Suppressor macrophage treated with lipopolysaccharide for 1 hour (primary cell): ENCODE measurements at places on chromosomes 7 and 10.

- DNase-seq, result no peak
Measured at GRCh38 chr10:91759581-91759986, 38.6 kb upstream of the TNKS2 start.

- peak; percentile 68 for DNase-seq
Measured at GRCh38 chr7:47266131-47266706, 315.7 kb downstream of the TNS3 start.

DNA sequence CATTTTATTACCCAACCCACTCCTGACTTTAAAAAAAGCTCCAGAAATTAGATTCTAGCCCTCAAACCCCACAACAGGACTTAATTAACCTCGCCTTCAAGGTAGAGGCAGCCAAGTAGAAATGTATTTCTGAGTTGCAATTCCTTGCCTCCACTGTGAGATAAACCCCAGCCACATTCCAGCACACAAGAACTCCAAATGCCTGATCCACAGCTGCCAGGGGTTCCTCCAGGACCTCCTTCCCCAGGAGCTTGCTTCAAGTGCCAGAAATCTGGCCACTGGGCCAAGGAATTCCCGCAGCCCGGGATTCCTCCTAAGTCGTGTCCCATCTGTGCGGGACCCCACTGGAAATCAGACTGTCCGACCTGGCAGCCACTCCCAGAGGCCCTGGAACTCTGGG lies 25.9 kb upstream of the ARL4A start:
- no peak for DNase-seq

DNA sequence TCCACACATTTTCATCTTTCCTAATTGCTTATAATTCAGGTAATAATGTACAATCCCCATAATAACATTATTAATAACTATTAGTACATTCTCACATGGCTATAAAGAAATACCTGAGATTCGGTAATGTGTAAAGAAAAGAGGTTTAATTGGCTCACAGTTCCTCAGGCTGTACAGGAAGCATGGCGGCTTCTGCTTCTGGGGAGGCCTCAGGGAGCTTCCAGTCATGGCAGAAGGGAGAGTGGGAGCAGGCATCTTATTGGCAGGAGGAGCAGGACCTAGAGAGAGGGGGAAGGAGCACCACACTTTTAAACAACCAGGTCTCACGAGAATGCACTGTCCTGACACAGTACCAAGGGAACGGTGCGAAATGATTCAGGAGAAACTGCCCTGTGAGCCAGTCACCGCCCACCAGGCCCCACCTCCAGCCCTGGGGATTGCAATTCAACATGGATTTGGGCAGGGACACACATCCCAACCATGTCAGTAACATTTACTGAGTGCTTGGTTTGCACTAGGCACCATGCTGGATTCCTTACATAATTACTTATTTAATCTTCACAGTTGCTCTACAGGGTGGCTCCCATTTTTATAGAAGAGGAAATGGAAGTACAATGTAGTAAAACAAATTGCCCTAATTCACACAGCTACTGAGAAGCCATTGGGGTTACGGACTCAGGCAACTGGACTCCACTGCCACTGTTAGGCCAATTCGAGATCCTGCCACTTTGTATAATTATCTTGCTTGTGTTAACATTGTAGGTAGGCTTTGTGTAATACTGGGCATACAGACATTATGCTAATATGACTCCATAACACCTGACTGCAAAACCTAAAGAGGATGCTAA lies 8.7 kb upstream of the ESYT2 start:
- no peak for DNase-seq

- DNase-seq, result no peak
Measured at GRCh38 chr7:67438198-67438882, 441.7 kb downstream of the TYW1 start.

DNA sequence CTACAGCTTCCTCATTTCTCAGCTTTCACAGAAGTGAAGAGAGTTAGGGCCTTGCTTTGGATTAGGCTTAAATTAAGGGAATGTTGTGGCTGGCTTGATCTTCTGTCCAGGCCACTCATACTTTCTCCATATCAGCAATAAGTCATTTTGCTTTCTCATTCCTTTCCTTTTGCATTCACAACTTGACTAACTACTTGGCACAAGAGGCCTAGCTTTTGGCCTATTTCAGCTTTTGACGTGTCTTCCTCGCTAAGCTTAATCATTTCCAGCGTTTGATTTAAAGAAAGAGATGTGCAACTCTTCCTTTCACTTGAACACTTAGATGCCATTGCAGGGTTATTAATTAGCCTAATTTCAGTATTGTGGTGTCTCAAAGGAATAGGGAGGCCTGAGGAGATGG lies 712.0 kb downstream of the INHBA start:
- DNase-seq, result no peak

DNA sequence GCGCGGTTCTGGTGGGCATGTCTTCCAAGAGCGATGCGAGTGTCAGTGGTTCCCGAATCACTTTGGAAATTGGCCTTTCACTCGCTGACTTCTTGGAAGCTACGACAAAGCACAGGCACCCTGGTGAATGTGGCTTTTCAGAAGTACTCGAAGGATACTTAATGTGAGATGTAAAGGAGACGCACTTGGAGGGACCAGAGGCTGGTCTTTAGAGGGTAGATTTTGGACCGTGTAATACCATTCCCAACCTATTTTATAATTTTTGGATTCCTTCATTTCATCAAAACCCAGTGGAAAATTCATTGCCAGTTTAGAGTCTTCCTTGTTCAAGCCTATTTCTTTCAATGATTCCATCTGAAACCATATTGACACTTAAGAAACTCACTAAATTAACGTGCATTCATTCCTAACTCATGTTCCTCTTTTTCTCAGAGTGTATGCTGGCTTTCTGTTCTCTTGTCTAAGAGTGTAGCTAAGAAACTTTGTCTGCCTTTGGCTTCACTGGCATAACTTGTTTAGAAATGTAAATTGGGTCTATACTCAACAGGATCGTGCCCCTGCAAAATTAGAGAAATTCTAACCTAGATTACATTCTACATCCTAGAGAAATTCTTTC lies 645 bp upstream of the COPG2 start:
- DNase-seq, result peak; percentile 40

DNA sequence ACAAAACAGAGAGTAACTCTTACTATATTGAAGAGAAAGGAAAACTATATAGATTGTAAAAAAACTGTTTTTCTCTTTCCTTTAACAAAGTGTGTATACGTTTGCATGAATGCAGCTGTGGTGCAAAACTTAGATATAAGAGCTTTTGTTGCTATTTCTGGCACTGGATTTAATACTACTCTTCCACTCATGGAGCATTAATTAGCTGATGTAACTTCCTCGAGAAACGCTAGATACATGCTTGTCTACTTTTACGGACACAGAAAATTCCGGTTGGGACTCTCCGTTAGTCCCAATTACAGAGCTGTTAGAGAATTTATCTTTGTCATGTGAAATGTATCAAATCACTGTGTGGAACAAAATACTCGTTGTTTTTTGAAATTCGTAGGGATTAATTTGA lies 135.5 kb downstream of the ZNF22 start:
- DNase-seq, result no peak

DNA sequence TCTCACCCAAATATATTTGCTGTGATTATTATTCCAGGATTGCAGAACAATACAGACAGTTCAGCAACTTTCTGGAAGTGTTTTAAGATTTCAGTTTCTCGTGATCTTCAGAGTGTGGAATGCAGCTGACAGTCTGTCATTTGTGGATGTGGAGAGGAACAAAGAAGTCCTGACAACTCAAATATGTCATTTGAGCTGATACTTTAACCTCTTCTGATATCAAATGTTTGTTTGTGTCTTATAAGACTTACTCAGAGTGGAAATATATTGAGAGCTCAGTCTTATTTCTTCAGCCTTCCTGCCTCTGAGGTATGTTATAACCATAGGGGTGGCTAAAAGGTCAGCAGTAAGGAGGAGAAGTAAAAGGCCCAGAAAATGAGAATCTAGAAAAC lies 96.4 kb downstream of the OSBPL3 start:
- DNase-seq, result no peak

DNA sequence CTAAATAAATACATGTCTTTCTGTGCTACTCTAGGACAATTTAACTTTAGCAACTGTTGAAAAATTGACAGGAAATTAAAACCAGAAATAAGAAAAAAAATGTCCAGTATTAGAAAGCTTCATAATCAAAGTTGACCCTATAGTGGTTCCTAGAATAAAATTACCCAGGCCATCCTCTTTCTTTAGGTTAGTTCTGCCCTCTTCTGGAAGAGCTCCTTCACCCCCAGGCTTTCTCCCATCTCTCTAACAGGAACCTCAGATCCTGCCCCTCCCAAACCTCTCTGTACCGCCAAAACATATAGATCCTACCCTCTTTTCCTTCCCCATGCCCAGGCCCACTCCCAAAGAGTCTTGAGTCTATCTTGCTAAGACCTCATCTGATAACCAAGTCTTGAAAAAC lies 159.4 kb upstream of the CDK1 start:
- DNase-seq, result no peak

GRCh38 chr10:48653944-48654698 lies 30.6 kb upstream of the WDFY4 start:
- DNase-seq, result no peak

- no peak for DNase-seq
Measured at GRCh38 chr7:29843726-29844125, 37.4 kb downstream of the WIPF3 start.

DNA sequence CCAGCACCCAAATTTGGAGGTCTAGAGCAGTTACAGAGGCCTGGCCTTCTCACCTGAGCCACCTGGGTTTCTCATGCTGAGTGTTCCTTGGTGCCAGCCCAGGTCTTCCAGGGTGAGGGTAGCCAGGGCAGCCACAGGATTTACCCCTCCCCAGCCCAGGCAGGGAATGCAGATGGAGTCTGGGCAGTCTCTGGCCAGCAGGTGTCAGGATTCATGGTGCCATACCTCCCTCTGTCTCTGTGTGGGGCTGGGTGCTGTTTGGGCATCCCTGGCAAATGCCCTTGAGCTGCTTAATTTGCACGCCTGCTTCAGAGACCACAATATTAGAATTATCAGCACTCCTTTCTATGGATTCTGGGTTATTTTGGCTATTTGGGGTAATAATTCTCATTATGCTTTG lies 246.7 kb downstream of the GFRA1 start:
- no peak for DNase-seq

DNA sequence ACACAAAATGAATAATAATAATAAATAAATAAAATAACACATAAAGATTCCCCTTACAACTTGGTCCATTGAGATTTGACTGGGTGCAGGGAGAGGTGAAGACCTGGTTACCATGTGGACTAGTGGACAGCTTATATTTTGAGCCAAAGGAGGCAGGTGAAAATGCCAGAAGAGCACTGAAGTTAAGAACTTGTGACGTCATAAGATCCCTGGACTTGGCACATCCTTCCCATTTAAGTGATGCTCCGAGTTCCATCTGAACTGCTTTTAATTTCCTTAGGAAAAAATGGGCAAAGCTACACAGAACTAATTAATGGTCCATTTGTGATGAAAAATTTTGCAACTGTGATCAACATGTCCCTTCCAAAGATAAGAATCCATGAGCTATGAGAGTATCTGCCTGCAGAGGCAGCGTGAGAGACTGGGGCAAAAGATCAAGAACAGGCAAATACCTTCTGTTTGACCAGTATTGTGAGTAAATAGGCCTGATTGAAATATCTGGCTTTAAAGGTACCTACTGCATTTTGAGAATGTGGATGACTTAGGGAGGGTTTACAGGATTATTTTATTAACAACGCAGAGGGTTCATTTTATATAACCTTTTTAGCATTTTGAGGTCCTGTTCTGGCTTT lies 101.2 kb upstream of the POT1 start:
- no peak for DNase-seq

DNA sequence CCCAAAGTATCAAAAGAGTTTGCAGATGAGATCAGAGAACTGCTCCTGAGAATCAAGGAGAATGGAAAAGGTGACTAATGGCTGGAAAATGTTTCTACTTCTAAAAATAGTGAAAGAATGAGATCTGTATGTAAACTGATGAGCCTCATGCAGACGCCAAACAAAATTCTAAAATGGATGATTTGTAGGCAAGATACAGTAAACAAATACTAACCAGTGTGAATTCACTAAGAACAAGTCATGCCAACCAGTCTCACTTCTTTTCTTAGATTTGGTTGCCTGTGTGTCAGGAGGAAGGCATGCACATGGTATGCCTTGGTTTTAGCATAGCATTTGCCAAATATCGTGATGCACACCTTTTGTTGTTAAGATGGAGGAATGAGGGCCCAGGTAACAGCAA lies 94.9 kb upstream of the PIK3CG start:
- DNase-seq, result no peak

DNA sequence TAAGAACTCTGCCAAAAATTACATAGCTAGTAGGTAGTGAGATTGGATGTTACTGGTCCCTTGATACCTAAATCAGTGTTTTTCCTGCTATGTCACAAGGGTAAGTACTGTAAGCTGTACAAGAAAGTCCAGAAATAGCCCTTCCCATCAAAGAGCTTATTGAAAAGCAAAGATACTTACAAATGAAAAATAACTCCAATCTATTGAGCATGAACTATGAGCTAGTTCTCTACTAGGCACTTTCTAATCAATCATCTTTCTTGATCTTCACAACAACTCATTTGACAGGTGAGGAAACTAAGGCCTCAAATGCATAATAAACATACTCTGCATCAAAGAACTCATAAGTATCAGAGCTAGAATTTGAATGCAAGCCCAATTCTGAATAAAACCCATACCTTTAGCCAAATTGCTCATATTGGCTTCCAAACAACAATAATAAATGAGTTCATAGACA lies 249.8 kb upstream of the TCF7L2 start:
- DNase-seq, result no peak

DNA sequence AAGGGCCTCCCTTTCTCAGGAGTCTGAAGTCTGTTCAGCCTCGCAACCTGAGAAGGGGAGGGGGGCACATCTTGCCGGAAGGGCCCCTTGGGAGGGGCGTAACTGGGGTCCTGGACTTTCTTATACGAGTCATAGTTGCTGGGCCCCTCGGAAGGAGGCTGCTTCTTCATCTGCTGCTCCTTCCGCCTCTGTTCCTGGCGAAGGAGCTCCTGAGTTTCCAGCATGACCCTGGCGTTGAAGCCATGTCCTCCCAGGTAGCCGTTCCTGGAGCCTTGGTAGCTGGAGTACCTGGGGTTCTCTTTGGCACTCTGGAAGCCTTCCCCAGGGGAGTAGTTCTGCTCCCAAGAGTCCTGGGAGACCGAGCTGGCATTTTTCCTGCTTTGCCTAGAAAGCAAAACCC lies 703.9 kb downstream of the PARD3 start:
- no peak for DNase-seq

GRCh38 chr10:43735907-43736306 lies 87.2 kb upstream of the ZNF32 start:
- DNase-seq, result no peak

GRCh38 chr10:35633006-35633980 lies 8.8 kb downstream of the FZD8 start:
- DNase-seq, result no peak

DNA sequence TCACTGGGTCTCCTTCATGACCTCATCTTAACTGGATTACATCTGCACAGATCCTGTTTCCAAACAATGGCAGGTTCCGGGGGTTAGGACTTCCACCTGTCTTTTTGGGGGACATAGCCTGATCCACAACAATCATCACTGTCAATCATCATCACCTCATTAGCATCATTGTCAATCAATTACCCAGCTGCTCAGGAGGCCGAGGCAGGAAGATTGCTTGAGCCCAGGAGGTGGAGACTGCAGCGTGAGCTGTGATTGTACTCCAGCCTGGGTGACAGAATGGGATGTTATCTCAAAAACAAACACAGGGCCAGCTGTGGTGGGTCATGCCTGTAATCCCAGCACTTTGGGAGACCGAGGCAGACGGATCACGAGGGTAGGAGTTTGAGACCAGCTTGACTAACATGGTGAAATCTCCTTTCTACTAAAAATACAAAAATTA lies 18.7 kb downstream of the AMZ1 start:
- DNase-seq, result no peak
